ENCODE measurements at places on chromosomes 12 and 14.
A peak's percentile ranks its signal among the peaks of the same experiment; 100 is the strongest.

GRCh38 chr14:58797010-58797429, 159.3 kb downstream of the DACT1 start:
- DNase-seq: no peak

DNA sequence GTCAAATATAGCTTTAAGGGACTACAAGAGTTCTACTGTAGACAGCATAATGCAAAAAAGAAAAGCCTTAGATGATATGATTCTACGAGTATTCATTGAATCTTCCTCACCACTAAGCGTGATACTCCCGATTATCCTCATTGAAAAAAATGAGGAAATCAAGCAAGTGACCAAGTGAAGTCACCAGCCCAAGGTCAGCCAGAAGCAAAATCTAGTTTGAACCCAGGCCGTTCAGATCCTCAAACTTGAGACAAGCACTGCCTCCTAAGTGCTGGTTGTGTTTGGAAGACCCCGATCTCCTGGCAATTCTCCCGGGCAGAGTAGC, 845 bp downstream of the GIT2 start:
- no peak for DNase-seq

DNA sequence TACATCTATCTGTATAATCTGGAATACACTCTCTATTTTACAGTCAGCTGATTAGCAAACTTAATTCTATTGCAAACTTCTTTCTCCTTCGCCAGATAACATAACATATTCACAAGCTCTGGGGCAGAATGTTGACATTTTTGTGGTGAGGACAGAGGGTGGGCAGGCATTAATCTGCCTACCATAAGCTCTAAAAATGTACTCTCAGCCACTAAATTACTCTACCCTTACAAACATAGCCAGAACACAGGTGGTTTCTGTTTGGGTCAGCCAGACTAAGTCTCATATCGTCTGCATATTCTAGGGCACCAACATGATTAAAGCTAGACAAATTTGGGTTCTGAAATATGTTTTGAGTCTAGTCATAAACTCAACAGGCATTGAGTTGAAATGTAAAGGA, 90.1 kb downstream of the SLC6A15 start:
- DNase-seq: no peak

- DNase-seq: no peak
These were observed 2.7 kb downstream of the TBX3 start for GRCh38 chr12:114681116-114681871.

GRCh38 chr14:65348137-65348536, 64.4 kb upstream of the FUT8 start:
- no peak for DNase-seq

DNA sequence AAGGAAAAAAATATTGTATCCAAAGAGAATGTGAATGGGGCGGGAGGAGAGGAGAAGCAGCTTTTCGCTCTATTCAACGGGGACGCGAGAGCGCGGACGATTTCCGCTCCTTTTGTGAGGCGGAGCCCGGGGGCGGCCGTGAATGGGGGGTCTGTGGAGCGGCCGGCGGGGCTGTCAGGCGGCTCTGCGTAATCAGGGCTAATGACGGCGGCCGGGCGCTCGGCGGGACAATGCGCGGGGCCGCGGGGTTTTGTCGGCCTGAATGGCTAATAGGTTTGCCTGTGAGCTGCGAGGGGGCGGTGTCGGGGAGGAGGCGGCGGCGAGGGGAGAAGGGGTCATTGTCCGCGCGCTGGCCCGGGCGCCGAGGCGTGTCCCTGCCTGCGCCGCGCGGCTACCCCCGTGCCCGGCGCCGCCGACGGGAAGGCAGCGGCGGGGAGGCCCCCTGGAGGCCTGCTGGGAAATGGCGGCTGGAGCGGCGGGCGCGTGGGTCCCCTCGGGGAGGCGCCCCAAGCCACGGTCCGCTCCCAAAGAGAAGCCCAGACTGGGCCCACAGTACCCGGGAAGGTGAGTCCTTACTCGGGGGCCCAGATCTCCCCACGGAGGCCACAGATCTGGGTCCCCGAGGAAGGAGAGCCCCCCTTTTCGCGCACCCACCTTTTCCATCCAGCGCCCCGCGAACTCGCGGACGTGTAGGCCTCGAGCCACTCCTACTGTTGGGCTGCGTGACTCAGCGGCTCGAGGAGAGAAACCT, 6.0 kb downstream of the SIX6 start:
- DNase-seq: no peak

DNA sequence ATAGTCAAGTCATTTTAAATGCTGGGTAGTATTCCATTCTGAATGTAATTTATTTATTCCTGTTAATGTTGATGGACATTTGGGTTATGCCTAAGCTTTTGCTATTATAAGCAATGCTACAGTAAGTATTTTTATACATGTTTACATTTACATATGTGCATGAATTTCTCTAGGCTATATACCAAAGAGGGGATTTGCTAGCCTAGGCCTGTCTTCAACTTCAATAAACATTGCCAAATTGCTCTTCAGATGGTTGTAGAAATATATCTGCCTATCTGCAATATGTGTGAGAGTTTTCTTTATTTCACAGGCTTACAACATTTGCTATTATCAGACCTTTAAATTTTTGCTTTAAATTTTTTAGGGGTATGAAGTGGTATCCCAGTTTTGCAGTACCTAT, 87.0 kb downstream of the MIPOL1 start:
- DNase-seq: no peak

DNA sequence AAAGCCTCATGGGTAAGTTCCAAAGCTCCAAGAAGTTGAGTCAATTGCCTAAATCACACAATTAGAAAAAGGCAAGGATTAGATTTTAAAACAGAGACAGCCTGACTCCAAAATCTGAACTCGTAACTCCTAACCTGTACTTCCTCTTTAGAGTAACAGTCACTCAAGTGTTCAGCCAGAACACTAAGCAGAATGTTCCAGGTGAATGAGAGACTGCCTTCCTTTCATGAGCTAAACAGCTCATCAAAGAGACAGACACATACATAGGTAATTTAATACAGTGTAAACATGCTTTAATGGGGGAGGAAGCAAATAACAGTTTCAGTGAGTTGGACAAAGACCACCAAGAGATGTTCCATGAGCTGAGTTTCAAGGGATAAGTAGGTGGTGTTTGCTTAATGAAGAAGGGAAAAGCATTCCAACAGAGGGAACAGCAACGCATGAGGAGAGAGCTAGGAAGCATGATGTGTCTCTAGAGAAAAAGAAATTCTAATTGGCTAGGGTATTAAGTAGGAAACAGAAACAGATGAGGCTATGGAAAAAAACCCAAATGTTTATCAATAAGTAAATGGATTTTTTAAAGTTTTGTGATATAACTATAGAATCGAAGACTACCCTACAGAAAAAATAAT, 403.9 kb downstream of the MED13L start:
- no peak for DNase-seq

DNA sequence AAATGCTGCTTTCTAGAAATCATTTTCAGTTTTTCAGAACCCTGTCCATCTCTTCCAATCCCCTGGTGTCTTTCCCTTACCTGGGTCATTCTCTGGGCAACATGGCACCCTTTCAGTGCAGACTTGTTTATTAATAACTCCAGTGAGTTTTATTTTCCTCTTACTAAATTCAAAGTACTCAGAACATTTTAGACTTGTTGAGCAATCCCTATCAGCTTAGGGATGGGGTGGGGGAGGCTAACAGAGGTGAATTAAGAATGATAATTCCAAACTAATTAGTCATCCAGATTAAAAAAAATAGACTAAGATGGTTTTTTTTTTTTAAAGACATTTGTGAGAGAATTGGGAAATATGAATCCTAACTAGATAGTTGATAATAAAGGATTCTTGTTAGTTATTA, 10.7 kb downstream of the GPRC5A start:
- no peak for DNase-seq

GRCh38 chr12:68159681-68160304, at the start of gene IFNG:
Gene IFNG, minus strand, starts transcription at chr12:68159740. Its CDS starts 125 bp downstream, at chr12:68159615.
- DNase-seq: no peak

- no peak for DNase-seq
These were observed 12.0 kb upstream of the SMIM10L1 start for GRCh38 chr12:11158885-11159444.

DNA sequence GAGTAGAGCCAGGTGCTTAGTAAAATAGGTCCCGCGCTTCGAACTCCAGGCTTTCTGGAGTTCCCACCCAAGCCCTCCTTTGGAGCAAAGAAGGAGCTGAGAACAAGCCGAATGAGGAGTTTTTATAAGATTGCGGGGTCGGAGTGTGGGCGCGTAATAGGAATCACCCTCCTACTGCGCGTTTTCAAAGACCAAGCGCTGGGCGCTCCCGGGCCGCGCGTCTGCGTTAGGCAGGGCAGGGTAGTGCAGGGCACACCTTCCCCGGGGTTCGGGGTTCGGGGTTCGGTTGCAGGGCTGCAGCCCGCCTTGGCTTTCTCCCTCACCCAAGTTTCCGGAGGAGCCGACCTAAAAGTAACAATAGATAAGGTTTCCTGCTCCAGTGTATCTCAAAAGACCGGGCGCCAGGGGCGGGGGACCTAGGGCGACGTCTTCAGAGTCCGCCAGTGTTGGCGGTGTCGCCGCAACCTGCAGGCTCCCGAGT, 3.6 kb downstream of the SSTR1 start:
- no peak for DNase-seq

GRCh38 chr12:62813031-62813829, 121.7 kb downstream of the PPM1H start:
- DNase-seq: peak; percentile 60

DNA sequence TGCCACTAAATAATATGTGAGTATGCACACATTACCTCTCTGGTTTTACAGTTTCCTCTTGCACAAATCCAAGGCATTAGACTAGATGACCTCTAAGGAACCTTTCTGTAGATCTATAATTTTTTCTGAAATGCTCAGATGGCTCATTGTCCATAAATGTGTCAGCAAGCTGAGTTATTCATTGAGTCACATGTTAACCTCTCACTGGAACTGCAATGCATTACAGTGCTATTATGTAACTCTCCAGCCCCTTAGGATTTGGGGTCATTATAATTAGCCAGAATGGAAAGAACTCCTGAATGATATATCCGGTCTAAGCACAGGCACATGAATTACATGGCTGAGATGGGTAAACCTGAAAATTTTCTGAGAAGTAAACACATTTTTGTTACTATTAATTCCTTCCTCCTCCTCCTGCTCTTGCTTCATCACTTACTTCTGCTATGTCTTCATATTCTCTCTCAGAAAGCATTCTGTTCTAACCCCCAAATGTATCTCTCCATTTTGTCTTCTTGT, 20.3 kb upstream of the DRAM1 start:
- no peak for DNase-seq

DNA sequence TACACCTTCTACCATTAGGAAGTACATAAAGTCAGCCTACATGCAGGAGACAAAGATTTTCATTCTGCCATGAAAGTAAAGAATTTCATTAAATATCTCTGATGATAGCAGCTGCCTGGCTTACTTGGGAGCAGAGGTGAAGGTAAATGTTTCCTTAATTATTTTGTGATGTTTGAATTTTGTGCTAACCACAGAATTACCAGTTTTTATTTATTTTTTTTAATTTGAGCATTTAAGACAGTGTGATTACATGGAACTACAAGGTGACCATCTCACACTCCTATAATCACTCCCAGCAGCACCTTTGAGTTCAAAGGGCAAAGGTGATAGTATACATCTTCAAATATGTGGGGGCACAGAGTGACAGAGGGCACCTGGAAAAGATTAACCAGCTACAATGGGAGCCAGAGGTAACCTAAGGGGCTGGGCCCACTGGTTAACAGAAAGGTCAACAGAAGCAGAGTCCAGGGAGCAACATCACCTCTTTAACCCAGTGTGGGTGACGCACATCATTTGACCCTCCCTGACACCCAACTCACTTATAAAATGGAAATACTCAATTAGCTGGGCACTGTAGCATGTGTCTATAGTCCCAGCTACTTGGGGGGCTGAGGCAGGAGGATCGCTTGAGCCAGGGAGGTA, 65.0 kb downstream of the GCH1 start:
- DNase-seq: no peak

DNA sequence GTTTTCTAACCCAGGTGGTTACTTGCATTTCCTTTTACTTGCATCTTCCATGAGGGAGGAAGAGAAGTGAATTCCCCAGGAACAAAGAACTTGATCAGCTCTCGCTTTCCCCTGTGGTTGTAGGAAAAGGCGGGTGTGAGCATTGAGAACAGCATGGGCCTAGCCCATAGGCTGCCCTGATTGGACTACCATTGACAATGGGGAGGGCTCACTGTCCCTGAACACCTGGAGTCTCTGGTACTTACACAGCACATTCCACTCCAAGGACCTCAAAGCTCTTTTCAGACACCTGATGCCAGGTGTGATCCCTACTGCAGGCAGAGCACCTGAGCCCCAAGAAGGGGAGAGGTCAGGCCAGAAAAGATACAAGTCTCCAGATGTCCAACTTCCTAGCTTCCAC, 25.0 kb downstream of the MAX start:
- no peak for DNase-seq

GRCh38 chr12:115203701-115204100, 519.7 kb upstream of the TBX3 start:
- no peak for DNase-seq

DNA sequence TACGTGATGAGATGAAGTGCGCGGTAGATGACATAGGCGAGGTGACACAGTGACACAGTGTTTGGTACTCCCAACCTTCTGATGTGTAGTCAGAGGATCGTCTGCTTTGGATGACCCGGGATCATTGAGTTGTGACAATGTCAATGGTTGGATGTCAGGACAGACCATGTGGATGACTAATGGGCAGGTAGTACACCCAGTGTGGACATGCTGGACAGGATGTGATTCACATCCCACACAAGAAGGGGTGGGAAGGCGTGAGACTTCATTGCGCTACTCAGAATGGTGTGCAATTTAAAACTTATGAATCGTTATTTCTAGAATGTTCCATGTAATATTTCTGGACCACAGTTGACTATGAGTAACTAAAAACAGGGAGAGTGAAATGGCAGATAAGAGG, 23.8 kb downstream of the MAP3K9 start:
- no peak for DNase-seq

GRCh38 chr12:95607642-95608041, 56.4 kb upstream of the USP44 start:
- DNase-seq: no peak

GRCh38 chr14:21068521-21069387, 1.4 kb upstream of the ARHGEF40 start:
- no peak for DNase-seq

GRCh38 chr14:75969891-75970290, 11.9 kb downstream of the TGFB3 start:
- DNase-seq: no peak

DNA sequence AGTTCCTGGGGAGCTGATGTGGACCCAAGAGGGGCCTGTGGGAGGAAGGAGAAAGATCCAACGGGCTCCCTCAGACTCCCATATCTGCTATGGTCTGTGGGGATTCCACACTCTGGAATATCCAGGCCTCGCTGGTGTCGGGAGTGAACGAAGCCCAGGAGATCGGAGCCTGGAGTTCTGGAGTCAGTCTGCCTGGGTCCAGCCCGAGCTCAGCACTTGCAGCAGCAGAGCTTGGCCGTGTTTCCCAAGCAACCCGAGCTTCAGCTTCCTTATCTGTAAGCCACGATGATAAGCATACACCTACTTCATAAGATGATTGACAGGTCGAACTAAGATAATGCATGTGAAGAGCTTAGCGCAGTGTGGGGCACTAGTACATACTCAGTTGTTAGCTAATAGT, 10.1 kb downstream of the LTBP2 start:
- no peak for DNase-seq

GRCh38 chr12:78406828-78407227, 457.7 kb upstream of the SYT1 start:
- DNase-seq: no peak

Measured in iPS DF 6.9 (cell line).